Right ventricle myocardium superior (tissue), 1 donor: ENCODE measurements at places on chromosomes 11 and 22. TPM values are rescaled to one million over a fixed set of nuclear protein-coding genes. Genes with fewer than 3 reads are reported as not detected.
A peak's percentile ranks its signal among the peaks of the same experiment; 100 is the strongest.

C11orf97 gene
- not detected for total RNA-seq

- DNase-seq: no peak
Observed at GRCh38 chr22:38415046-38415445, 40.0 kb downstream of the KCNJ4 start.

- peak; percentile 7 for DNase-seq
Observed at GRCh38 chr22:40416636-40417035, 46.2 kb downstream of the SGSM3 start.

DNA sequence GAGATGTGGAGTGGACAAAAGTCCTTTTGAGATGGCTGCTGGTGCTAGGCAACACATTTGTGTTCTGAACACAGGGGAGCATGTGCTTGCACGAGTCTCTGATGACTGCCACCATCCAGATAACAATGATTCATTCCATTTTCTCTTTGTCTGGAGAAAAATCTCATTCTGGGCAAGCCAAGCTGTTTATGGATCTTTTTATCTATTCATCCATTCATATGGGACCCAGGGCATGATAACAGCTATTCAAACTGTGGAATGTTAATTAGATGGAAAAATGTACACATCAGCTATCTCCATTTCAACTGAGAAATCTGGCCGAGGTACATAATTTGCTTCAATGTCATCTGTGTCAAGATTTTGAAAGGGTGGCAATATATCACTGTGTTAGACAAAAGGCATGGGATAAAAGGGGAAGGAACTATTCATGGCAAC is 117.5 kb upstream of the ZBED5 start:
- DNase-seq: no peak

IL18BP gene
- 3.7 TPM for total RNA-seq

DNA sequence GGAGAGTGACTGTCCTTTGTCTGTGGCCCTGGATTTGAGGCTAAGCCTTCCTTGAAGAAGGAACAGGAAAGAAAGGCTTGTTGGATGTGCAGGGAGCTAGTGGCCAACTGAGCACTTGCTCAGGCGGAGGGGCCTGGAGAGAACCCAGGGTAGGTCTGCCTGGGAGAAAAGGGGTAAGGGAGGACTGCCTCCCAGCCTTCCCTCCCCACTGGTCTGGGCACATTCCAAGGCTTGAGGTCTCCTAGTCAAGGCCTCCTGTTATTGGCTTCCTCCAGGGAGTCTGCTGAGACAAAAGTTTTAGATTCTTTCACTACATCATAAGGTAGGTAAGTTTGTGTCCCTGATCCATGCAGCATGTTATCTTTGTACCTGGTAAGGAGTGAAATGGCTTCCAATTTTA is 15.2 kb downstream of the KCNQ1OT1 start:
- DNase-seq: peak; percentile 5

GRCh38 chr11:17606233-17607082 is 59.4 kb downstream of the OTOG start:
- DNase-seq: no peak

POU2AF2 gene
- not detected for total RNA-seq

DNA sequence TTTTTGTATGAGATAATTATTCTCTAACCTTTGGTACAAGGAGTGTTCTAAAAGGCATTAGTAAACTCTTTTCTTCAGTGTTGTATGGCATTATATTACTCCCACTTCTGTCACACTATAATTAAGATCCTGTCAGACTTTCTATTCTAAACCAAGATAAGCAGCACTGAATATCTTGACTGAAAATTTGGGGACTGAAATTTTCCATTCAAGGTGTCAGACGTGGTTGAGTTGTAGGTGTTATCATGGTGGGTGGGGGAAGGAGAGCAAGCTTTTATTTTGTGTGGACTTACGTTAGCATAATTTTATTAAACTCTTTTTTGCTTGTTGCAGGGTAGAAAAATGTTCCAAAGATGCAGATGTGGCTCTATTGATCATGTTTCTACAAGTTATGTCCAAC is 22.9 kb downstream of the MUC15 start:
- no peak for DNase-seq

HEPHL1 gene
- total RNA-seq: not detected

CNTN5 gene
- total RNA-seq: not detected

PPP6R3 gene
- total RNA-seq: 73.9 TPM

DNA sequence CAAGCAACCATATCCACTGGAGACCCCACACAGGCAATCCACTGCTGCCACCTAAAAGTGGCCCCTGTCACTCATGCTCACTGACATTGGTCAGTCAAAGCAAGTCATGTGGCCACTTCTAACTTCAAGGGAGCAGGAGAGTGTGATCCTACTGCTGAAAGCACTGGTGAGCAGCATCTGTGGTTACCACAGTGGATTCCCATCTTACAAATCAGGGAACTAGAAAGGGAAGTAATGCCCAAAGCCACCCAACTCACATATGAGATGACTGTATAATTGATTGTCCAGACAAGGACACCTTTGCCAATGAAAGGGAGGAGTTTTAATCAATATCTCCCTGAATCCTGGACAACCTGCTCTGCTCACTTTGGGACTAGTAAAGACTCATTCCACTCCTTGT is 17.7 kb downstream of the RCN1 start:
- DNase-seq: no peak

DNA sequence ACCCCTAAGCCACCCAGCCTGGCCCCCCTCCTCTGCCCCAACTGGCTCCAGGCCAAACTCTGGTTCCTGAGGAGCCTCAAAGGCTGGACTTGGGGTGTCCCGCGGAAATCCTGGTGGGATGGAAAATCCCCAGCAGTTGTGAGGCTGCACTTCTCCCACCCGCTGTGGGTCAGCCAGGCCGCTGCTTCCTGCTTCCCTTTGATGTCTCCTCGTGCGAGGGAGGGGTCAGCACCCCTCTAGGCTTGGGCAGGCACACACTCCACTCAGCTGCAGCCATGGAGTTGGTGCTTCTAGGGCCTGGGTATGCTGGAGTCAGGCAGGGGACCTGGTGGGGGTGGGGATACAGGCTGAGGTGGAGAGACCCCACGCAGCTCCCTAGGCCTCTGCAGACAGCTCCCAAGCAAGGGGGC is 12.0 kb downstream of the KCNQ1OT1 start:
- peak; percentile 40 for DNase-seq

- DNase-seq: no peak
Observed at GRCh38 chr11:20192151-20192550, 31.9 kb upstream of the DBX1 start.

DNA sequence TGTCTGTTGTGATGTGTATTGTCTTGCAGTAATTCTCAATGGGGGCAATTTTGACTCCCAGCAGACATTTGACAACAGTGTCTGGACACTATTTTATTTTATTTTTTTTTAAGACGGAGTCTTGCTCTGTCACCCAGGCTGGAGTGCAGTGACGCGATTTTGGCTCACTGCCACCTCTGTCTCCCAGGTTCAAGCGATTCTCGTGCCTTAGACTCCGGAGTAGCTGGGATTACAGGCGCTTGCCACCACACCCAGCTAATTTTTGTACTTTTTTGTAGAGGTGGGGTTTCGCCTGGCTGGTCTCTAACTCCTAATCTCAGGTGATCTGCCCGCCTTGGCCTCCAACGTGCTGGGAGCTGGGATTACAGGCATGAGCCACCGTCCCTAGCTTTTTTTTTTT is 1.4 kb downstream of the RPS6KB2 start:
- DNase-seq: no peak

BRMS1 gene
- 15.1 TPM for total RNA-seq

TSPAN32 gene
- 13.9 TPM for total RNA-seq

DNA sequence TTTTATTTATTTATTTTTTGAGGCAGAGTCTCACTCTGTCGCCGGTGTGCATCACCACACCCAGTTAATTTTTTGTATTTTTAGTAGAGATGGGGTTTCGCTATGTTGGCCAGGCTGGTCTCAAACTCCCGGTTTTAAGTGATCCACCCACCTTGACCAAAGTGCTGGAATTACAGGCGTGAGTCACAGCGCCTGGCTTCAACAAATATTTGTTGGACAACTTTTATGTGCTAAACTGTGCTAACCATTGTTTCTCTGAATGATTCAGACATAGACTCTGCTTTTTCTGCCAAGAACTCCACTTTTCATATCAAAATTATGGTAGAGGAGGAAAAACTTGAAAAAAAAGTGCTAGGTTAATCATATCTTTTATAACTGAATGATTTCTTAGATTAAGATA is 36.3 kb downstream of the MMP7 start:
- DNase-seq: no peak

KCNJ11 gene
- total RNA-seq: 27.7 TPM

CEND1 gene
- total RNA-seq: 0.19 TPM

DNA sequence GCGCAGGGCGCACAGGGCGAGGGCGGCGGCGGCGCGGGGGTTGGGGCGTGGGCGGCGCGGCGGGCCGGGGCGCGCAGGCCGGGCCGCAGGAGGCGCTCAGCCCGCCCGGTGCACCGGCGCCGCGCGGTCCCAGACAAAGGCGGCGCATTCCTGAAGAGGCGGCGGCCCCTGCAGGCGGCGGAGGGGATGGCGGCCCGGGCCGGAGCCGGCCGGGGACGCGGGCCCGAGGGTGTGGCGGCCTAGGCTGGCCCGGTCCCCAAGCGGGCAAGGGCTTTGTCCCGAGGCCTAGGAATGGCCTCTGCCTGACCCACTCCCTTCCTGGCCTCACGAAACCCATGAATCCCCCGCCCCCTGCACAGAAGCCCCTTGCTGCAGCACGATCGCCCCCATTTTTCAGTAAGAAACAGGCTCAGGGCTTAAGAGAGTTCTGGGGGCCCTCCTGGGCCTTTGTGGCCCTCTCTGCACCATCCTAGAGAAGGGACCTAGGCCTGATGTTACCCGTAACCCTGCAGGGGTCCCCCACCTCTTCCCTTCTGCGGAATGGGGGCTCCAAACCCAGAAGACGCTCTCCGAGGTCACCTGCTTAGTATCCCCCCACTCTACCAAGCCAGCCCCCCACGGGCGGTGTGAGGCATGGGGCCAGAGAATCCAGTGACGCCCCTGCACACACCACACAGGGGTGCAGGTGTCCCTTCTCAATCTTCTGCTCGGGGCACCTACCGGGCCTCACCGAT is at the start of gene RTN4R:
Gene RTN4R, minus strand, starts transcription at position 40 of the 734 bp plus-strand sequence. CDS start 226 bp downstream, outside the sequence.
- peak; percentile 78 for DNase-seq

DNA sequence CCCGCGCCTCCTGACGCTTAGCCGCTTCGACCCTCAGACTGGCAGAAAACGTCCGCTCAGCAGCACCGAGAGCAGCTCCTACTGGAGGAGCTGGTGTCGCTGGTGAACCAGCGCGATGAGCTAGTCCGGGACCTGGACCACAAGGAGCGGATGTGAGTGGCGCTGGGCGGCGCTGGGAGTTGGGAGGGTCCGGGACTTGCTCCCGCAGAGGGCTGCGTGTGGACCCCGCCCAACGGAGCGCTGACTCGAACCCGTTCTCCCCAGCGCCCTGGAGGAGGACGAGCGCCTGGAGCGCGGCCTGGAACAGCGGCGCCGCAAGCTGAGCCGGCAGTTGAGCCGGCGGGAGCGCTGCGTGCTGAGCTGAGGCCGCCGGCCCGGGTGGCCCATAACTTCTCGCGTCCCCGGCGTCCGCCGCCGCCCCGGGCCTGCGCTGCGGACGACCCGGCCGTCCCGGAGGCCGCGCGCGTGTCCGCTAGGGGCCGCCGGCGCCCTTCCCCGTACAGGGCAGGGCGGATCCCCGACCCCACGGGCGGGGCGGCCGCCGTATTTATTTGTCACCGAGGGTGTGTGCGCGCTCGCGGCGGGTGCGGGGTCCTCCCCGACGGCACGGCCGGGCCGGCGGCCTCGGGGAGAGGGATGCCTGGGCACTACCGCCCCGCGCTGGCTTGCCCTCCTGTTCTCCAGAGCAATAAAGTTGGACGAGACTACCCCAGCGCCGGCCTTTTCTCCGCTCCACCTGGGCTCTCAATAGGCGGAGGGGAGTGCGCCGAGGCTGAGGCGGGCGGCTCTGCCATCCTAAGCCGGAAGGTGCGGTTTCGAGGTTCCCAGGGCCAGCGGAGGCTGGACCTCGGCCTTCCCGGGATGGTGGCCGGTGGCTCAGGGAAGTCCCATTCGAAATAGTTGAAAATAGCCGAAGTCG is 3.4 kb downstream of the KCNK7 start:
- DNase-seq: no peak

DNA sequence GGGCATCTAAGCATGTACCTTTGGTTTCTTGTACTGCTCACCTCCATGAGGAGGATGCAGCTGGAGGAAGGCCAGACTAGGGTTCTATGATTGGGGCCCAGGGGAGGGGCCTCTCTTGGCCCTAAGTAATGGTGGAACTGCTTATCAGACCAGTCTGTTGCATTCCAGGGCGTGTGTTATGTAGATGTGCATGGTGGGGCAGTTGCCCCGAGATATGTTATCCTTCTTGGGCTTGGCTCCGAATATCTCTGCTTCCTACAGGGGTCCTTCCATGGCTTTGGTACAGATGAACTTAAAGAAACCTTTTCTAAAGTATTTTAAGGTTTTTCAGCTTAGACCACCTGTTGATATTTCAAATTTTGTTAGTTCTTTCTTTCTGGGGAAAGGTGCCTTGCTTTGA is 126.0 kb downstream of the SWAP70 start:
- no peak for DNase-seq

DNA sequence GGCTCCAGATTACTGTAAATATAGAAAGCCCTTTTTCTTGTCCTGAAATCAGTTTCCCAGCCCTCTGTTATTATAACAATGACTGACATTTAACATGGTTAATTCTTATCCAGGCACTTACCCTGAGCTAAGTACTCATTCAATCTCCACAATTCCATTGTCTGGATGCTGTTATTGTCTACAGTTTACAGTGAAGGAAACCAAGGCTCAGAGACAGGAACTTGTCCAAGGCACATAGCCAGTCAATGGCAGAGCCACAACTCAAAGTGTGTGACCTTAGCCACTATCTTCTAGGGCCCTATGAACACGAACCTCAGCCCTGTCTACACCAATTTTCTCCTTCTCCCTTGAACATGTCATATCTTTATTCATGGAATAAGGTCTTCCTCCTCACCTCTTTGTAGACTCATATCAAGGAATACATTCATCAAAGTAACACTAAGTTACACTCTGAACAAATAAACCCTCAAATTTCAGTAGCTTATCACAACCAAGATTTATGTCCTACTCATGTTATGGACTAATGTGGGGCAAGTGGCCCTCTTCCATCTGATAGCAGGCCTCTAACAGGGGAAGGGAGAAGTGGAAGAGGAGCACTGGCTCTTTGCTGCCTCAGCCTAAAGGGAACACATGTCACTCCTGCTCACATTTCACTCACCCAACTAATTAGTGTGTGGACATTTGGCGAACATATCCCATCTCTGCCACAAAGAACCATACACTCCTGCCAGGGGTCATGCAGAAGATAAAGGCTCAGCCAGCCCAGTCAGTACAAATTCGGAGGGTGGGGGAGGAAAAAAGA is 39.3 kb upstream of the APLNR start:
- DNase-seq: no peak

- no peak for DNase-seq
Observed at GRCh38 chr22:35445933-35446332, 46.0 kb downstream of the MCM5 start.

DNA sequence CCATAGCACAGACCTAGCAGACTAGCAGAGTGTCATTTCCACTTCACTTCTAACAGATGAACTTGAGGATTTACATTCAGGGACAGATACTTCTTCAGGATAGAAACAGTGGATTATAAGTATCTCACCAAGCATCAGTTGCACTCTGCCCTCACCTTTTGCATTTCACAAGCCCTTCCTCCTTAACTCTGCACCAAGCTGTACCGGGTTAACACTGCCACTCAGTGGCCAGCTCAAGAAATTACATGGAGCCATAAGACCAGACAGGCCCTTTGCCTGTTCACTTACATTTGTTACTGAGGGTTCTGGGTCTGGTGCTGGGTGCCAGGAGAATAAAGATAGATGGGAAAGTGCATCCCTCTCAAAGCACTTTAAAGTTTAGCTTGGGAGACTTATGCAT is 309.8 kb downstream of the SHANK2 start:
- no peak for DNase-seq
